ENCODE measurements at places on chromosomes 11 and 22.

DNA sequence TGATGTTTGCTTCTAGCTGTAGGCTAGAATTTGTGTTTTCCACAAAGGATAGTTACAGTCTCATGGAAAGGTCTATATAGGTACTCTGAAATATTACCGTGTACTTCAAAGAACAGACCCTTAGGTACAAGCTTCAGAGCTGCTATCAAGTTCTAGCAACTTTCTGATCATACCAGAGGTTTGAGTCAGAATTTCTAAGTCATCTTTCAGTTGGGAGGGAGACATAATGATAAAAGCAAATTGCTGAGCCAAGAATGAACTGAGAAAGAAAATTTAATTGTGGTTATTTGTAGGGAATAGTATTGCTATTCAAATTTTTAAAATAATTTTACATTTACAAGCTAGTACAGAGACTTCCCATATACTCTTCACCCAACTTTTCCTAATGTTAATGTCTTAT is 19.9 kb upstream of the ME3 start:
- DNase-seq = no peak

DNA sequence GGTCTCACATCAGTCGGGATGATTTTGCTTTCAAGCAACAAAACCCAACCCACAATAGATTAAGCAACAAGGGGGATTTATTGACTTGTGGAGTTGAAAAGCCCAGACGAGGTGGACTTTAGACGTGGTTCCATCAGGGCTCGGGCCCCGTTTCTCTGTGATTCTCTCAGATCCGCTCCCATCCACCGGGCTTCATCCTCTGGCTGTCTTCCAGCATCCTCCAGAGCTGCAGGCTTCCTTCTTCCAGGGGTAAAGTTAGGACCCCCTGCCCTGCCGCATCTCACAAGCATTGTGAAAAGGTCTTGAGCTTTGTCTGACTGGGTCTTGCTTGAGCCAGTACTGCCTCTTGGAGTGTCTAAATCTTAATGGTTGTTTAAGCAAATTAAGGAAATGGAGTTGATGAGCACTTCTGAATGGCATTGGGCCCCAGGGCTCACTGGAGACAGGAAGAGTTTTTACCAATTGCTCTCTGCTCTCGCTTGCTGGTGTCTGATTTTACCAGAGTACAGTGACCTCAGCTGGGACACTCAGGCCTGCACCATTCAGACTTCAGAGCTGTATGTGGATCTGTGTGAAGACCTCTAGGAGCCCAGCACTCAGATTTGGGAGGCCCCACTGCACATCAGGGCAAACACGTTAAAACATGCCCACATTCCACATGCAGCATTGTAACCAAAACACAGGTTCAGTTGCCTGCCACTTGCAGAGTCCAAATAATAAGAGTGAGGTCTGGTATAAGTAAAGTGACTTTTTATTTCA is 13.5 kb upstream of the FTH1 start:
- DNase-seq = no peak

GRCh38 chr22:26912655-26913345 is 255.4 kb downstream of the MIAT start:
- no peak for DNase-seq

GRCh38 chr11:128549256-128549944 is 38.0 kb downstream of the ETS1 start:
- DNase-seq = no peak

DNA sequence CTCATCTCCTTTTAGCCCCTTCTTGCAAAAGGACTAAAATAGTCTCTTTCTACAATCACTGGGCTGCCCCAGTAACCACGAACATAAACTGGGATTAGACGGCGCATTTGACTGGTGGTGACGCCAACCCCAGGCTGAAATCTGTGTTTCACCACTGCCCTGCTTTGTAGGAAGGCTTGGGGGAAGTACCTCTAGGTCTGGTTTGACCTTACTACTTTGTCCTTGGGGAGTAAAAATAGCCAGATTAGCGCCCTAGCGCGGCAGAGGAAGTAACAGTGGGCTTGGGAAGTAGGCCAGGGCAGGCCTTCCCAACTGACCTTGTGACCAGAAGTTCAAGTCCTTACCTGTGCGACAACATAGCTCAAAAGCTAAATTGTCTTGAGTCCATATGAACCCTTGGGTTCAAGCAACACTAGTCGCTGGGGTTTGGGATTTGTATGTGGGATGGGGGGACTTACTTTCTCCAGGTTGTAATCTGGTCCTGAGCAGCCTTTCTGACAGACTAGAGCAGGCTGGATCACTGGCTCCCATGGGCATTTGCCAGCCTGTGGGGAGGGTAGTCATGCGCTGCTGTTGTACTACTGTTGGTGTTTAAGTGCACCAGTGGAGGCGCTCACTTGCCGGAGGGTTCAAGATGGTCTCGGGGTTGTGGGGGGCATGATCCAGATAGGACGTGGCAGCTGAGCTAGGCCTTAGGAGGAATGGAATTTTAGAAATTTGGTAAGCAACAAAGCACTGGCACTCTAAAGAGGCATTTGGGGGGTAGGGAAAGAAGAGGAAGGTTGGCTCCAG is 953 bp upstream of the PACS1 start:
- DNase-seq = no peak

DNA sequence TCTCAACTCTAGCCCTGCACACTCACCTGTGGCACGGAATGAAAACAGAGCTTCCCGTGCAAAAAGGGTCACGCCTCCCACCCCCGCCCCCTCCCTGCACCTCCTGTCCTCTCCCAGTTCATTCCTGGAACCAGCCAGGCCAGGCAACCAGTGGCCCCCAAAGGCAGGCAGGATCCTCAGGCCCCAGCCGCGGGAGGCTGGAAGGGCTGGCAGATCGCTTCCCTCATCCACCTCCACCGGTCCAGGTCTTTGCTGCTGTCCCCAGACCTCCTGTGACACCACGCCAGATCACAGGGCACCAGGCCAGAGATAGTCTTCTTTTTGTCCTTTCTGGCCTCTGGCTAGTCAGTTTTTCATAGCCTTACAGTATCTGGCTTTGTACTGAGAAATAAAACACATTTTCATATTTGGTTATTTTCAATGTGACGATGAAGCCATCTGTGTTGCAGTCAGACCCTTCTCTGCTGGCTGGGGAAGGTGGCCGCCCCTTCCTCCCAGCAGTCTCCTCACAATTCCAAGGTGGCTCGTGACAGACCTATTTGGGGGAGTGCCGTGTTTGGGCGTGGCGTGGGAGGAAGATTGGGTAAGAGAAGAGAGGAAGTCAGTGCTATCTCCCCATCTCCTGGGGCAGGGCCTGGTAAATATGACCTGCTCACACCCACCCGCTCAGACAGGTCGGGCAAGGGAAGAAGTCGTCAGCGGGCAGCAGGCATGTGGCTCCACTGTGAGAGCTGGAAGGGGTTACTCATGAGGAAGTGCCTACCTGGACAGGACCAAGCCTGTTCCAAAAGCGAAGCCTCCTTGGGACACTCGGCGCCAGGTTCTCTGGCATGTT is 9.1 kb downstream of the SSH3 start:
- no peak for DNase-seq

DNA sequence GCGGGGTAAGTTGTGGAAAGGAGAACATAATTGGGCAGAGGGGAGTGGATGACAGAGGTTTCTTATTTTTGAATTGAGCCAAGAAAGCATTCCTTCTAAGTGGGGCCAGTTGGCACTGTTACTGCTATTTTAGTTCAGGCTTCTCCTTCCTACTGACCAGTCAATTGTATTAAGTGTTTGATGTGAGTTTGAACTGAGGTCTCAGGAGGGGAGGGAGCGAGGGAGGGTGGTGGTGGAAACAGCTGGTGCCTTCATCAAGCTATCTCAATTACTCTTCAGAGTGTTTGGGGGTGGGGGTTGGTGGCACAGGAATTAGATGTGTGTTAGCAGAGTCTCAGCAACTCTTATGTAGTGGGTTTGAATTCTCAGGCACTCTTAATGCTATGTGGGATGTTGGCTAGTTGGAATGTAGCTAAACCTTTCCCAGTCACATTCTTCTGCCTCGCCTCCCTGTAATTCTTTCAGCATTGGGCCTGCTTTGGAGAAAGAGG is 14.5 kb downstream of the CTNND1 start:
- DNase-seq = no peak

GRCh38 chr22:33659448-33659847 is 260.8 kb downstream of the LARGE1 start:
- DNase-seq = no peak

GRCh38 chr11:72333661-72334060 is 89.7 kb upstream of the PHOX2A start:
- no peak for DNase-seq

- DNase-seq = no peak
Measured at GRCh38 chr11:70908223-70908622, 344.2 kb downstream of the SHANK2 start.

GRCh38 chr22:33049119-33049729 is 9.0 kb downstream of the SYN3 start:
- DNase-seq = peak; percentile 27

DNA sequence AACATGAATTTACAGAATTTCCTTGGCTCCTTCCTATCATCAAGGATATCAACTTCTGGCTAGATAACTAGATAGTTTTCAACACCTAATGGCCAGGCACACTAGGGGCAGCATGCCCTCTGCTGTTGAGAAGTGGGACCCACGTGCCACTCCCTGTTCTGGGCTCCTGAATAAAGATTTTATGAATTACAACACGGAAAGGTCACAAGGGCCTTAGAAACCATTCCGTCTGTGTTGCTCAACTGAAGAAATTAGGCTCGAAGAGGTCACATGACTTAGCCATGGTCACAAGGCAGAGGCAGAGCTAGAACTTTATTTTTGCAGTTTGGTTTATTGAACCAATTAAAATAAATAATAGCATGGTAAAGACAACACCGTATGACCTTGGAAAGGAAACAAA is 36.0 kb downstream of the PRCP start:
- no peak for DNase-seq

- DNase-seq = no peak
Measured at GRCh38 chr11:76233196-76233921, 27.1 kb upstream of the WNT11 start.

DNA sequence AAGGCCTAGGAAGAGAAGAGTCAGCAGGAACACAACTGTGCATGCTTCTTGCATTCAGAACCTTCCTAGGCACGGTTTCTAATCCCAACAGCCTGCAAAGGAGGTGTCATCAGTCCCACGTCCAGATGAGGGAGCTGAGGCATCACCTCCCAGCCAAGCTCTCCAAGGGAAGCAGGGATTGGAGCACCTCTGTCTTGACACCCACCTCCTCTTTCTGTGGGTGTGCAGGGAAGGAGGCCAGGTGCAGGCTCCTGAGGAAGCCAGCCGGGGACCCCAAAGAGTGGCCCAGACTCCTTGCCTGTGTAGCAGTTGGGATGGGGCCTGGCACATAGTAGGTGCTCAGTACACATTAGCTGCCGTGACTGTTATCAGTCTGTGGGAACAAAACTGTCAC is 2.0 kb downstream of the PNPLA5 start:
- DNase-seq = no peak

DNA sequence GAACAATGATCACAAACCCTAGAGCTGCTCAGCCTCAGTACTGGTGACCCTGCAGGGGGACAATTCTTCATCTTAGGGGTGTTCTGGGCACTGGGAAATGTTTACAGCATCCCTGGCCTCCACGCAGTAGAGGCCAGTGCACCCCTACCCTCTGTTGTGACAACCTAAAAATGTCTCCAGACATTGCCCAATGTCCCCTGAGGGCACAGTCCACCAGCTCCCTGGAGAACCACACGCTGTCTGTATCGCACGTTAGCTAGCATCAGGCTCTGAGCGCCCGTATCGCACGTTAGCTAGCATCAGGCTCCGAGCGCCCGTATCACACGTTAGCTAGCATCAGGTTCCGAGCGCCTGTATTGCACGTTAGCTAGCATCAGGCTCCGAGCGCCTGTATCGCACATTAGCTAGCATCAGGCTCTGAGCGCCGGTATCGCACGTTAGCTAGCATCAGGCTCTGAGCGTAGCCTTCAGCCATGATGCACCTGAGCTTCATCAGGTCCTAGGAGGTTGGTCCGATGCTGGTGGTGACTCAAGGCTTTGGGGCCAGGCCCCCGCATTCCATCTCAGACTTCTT is 111.1 kb upstream of the ANO1 start:
- DNase-seq = no peak

- DNase-seq = no peak
Measured at GRCh38 chr22:24601217-24602104, 1.5 kb upstream of the GGT1 start.

GRCh38 chr11:128757235-128757711 is 63.4 kb downstream of the FLI1 start:
- DNase-seq = peak; percentile 38

DNA sequence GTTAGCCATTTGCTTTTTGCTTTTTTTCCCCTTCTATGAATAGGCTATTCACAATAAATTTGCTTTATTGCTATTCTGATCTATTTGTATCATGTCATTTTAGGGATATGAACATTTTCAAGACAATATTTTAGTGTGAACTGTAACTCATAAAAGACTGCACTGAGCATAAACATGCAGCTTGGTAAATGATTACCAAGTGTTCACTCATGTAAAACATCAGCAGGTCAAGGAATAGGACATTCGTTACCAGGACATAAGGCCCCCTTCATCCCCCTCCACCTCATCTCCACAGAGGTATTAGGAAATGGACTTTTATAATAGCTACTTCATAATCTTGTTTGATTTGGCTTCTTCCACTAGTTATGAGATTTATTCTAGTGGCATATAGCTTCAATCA is 12.4 kb downstream of the NLRP14 start:
- no peak for DNase-seq

GRCh38 chr11:61949169-61950034 is 749 bp upstream of the BEST1 start:
- no peak for DNase-seq

- DNase-seq = no peak
Measured at GRCh38 chr22:20281891-20282290, 13.8 kb upstream of the RTN4R start.

GRCh38 chr11:62909107-62909894 is 11.9 kb downstream of the CHRM1 start:
- DNase-seq = no peak

DNA sequence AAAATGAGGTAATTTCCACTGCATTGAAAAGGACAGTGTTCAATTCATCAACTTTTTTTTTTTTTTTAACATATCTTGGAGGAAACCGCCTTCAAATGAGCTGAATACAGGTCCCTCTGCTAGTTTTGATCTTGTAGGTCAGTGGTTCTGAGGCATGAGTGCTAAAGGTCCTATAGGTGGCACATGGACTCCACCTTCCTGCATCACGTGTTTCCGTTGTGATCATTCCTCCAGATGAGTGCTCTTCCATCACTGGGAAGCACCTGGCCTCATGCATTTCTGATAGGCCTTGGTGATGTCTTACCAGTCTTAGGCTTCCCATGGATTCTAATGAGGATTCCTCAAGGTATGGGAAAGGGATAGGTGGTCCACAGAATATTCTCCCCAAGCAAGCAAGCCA is 37.8 kb downstream of the FDX1 start:
- no peak for DNase-seq

- DNase-seq = no peak
Measured at GRCh38 chr22:48055827-48056226, 1293.4 kb downstream of the TBC1D22A start.

GRCh38 chr11:17386331-17387084 is 2.0 kb downstream of the KCNJ11 start:
- DNase-seq = no peak

GRCh38 chr11:9905960-9906791 is 242.3 kb downstream of the SWAP70 start:
- DNase-seq = no peak

Measured in stimulated activated CD8-positive, alpha-beta memory T cell treated with anti-CD3 and anti-CD28 coated beads, Interleukin-7, amount 100 ng/mL, for 1 hour (primary cell).